ENCODE measurements at places on chromosomes 3 and 15.

- DNase-seq, result no peak
Measured at GRCh38 chr3:112117415-112117814, 15.6 kb downstream of the GCSAM start.

DNA sequence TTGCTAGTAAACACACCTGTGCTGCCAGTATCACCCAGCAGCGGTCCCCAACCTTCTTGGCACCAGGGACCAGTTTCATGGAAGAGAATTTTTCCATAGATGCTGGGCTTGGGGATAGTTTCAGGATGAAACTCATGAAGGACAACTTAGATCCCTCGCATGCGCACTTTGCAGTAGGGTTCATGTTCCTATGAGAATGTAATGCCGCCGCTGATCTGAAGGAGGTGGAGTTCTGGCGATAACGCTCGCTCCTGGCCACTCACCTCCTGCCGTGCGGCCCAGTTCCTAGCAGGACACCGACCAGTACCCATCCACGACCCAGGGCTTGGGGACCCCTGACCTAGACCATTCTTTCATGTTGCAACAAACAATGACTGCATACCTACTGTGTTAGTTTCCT lies 89.7 kb downstream of the TOP2B start:
- DNase-seq, result no peak

GRCh38 chr3:126530171-126531050 lies 6.5 kb downstream of the CHST13 start:
- DNase-seq, result no peak

- DNase-seq, result peak; percentile 94
Measured at GRCh38 chr15:69557020-69557706, 104.5 kb downstream of the RPLP1 start.

DNA sequence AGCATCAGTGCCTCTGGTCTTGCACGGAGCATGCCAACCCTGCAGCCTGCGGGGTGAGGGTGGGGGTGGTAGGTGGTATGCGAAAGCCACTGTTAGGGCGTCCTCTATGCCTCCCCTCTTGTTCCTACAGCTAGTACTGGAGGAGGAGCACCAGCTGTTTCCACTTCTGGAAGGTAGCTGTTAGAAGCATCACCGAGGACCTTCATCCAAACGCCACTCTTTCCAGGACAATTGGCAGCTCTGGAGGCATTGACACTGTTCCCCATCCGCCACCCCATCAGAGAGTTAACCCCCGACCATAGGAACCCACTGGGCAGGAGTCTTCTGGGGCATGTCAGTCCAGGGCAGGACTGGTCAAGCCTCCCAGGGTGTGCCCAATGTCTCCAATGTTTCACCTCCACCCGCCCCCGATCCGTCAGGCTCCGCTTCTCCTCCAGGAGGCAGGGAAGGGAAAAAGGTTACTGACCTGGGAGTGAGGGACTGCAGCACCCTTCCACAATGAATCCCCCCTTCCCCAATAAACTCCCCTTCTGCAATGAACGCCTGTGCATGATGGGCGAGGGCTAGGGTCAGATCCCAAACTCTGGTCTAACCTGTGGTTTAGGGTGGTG lies 487 bp downstream of the DUOX2 start:
- DNase-seq, result no peak

DNA sequence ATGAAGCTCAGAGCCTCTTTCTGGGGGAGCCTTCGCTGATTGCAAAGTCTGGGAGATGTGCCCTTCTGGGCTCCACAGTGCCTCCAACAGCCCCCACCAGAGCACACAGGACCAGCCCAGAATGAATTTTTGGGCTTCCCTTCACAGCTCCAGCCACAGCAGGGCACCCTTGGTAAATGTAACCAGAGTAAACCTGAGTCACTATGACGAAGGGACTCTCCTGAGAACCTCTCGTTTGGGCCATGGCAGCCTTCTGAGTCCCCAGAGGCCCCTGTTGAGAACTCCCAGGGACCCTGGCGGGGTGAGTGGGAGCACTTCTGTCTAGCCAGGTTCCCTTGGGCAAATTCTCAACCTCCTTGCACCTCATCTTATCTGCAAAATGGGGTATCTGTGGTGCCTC lies 20.8 kb downstream of the FAM3D start:
- no peak for DNase-seq

- peak; percentile 63 for DNase-seq
Measured at GRCh38 chr15:35181538-35181937, 96.4 kb upstream of the NANOGP8 start.

DNA sequence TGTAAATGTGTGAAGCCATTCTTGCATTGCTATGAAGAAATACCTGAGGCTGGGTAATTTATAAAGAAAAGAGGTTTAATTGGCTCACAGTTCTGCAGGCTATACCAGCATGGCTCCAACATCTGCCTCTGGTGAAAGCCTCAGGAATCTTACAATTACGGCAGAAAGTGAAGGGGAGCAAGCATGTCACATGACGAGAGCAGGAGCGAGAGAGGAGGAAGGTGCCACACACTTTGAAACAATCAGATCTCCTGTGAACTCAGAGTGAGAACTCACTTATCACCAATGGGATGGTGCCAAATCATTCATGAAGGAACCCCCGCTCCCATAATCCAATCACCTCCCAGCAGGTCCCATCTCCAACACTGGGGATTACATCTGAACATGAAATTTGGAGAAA lies 213.6 kb upstream of the TSC22D2 start:
- no peak for DNase-seq

DNA sequence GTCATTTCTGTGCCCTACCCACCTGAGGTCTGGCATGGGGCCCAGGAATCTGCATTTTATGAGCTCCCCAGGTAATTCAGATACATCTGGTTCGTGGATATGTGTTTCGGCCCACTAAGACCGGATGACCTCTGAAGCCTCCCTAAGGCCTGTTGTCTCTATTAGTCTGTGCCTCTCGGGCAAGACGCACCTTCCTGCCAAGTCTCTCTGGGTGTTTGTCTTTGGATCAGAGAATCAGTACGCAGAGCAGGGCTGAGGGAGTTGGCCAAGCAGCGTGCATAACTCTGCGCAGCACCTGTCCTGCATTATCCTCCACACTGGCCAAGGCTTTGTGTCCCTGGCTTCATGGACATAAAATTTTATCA lies 181.0 kb downstream of the THSD4 start:
- DNase-seq, result no peak

- DNase-seq, result no peak
Measured at GRCh38 chr3:143482106-143483088, 362.8 kb downstream of the CHST2 start.

- no peak for DNase-seq
Measured at GRCh38 chr3:158369279-158369678, 201.7 kb upstream of the MLF1 start.

DNA sequence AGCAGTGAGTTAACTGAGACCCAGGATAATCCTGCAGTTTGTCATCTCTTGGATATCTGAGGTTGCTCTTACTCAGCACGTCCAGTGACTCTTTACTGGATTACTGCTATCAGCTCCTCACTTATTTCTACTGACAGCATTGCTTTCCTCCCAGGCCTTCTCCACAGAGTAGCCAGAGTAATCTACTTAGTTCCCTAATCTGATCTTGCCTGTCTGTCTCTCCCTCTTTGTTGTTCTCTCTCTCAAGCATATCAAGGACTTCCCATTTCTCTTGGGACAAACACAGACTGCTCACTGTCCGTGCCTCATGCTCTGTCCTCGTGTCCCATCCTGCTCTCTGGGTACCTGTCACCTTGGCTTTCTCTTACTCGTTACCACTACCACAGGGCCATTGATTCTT lies 376.2 kb downstream of the FEZF2 start:
- DNase-seq, result peak; percentile 24

Data from IMR-90 (cell line).